Stimulated activated CD4-positive, alpha-beta T cell treated with anti-CD3 and anti-CD28 coated beads, Interleukin-12 subunit alpha, Interleukin-12 subunit beta, amount 100 ng/mL, for 48 hours (primary cell): ENCODE measurements at places on chromosomes 5 and 9.
A peak's percentile ranks its signal among the peaks of the same experiment; 100 is the strongest.

DNA sequence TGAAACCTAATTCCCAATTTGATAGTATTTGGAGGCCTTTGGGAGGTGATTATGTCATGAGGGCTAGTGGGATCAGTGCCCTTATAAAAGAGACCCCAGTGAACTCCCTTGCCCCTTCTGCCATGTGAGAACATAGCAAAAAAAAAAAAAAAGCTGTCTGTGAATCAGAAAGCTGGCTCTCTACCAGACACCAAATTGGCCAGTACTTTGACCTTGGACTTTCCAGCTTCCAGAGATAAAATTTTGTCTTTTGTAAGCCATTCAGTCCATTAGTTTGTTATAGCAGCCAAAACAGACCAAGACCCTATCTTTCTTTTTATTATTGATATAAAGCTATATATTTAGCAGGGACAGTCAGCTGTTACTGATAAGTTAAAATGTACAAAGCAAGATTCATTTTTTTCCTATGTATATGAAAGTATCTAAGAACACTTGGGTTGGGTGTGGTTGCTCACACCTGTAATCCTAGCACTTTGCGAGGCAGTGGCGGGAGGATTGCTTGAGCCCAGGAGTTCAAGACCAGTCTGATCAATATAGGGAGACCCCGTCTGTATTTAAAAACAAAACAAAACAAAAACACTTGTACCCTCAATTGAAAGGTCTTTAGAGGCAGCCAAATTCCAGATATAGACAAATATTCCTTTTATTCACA lies 8.1 kb upstream of the C5orf24 start:
- no peak for DNase-seq

DNA sequence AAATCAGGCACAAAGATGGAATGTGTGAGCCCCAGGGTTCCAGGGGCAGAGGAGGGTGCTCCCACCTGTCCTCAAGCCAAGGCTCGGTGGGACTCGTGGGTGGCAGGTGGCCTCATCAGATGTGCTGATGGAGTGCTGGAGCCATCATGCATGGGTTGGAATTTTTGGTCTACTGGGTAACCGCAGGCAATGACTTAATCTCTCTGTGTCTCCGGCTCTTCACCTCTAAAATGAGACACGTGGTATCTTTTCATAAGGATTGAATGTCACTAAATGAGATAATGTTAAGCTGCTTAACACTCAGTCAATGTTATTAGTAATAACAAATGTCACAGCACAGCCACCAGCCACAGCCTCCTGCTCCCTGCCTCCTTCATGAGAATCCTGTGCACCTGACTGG lies 245.5 kb downstream of the HSPA4 start:
- no peak for DNase-seq

DNA sequence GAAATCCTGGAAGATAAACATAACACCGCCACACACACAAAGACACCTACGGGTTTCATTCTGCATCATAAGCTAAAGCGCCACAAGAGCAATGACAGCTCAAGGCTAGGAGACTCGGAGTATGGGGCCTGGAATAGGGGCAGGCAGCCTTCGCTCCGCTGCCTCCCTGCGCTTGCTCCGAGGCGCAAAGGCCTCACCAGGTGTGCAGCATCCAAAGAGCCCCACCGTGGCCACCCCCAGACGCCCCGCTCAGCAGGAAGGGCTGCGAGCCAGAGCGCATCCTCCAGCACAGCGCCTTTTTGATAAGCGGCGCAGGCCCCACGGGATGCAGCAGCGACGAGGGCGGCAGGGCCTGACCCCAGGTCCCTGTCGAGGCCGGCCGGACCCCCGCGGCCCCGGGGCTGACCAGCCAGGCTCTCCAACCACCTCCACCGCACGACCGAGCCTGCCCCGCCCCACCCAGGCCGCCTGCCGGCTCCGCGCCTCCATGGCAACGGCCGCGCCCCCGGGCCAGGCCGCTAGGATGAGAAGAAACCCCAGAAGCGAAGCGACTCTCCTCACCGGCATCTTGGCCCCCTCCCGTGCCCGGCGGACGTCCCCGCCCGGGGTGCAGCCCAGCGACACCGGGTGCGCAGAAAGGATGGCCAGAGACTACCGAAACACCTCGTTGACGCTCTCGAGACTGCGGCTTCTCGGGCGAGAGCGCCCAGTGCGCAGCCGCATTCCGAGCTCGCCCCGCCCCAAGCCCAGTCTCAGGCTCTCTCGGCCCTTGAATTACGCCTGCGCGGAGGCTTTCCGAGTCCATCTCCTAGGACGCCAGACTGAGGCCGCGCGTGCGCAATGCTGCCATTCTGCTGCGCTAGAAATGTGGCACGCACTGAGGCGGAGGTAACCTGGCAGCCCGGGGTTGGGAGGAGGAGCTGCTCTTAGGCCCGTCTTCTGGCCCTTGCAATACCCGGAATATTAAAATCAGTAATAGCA lies at the start of gene KIF3A:
KIF3A (minus strand) TSS at position 694 of the 981 bp plus-strand sequence; CDS start at position 567, 127 bp downstream.
- DNase-seq = peak; percentile 97

- no peak for DNase-seq
These were observed 409.7 kb upstream of the PIK3R1 start for GRCh38 chr5:67805666-67806348.

DNA sequence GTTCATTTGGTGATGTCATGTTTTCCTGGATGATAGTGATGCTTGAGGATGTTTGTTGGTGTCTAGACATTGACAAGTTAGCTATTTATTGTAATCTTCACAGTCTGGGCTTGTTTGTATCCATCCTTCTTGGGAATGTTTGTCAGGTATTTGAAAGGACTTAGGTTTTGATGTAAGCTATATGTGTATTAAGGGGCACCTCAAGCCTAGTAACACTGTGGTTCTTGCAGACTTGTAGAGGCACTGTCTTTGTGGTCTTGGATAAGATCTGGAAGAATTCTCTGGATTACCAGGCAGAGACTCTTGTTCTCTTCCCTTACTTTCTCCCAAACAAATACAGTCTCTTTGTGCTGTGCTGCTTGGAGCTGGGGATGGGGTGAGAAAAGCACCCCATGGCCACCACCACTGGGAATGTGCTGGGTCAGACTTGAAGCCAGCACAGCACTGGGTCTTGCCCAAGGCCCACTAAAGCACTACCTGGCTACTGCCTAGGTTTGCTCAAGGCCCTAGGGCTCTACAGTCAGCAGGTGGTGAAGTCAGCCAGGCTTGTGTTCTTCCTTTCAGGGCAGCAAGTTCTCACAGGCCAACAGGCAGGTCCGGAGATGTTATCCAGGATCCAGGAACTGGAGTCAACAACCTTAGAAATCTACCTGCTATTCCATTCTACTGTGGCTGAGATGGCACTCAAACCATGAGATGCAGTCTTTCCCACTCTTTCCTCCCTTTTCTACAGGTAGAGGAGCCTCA lies 49.3 kb upstream of the GNA14 start:
- no peak for DNase-seq

DNA sequence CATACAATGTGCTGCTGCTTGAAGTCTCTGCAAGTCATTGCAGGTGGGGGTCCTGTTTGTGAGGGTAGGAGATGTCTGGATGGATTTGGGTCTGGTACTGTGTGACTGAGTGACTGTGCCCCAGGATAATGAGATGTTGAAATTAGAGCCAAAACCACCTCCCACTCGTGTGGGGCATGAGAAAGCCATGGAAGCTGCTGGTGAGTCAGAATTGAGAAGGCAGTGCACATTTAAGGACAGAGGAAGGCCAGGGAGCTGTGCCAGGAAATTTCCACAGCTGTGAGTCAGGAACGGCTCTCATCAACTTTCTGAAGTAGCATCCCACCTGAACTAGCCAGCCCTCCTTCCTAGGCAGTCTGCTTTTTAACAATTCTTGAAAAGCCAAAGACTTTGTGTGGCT lies 229.8 kb downstream of the DRD1 start:
- no peak for DNase-seq

DNA sequence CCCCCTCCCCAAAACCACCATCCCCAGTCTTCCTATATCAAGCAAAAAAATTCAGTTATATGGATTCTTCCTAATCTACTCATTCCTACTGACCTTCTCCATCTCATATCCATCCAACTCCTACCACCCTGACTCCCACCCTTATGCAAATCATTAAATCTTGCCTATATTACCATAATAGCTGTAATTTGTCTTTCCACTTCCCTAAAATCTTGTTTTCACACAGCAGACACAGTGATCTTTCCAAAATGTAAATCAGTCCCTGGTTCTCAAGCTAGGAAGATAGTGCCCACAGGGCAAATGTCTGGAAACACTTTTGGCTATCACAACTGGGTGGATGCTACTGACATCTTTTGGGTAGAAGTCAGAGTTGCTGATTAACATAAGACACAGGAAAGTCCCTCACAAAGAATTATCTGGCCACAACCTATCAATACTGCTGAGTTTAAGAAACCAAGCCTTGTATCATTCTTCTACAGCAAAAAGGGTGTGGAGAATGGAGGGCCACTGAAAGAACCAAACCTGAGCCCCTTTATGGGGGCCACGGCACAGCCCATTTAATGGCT lies 1.4 kb downstream of the SRA1 start:
- no peak for DNase-seq

DNA sequence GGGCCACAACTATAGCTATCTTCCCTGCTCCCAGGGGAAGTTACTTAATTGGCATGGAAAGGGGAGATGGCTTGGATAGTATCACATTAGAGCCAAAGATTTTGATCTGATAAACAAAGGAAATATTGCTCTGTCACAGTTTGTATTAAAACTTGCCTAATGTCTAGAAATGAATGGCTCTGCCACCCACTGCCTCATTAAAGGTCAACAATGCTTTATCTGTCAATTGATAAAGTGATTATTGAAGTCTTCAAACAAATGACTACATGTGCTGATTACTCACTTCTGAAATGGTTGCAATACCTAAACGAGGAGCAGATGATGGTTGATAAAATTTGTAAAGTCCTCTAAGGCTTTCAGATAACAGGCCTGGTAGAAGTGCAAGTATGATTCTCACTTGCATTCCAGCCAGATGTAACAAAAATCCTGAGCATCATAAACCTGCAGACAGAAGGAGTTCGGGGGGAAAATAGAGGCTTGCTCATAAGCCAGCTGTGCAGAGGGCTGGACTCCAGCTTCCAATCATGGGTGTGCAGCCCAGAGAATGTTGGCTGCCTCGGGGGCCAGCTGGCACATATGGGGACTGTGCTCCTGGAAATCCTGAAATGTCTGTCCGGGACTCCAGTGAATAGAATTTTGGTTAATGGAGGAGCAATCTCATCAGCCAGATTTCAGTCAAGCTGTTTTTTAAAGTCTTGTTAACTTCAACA lies 200.5 kb upstream of the SLC27A6 start:
- no peak for DNase-seq

DNA sequence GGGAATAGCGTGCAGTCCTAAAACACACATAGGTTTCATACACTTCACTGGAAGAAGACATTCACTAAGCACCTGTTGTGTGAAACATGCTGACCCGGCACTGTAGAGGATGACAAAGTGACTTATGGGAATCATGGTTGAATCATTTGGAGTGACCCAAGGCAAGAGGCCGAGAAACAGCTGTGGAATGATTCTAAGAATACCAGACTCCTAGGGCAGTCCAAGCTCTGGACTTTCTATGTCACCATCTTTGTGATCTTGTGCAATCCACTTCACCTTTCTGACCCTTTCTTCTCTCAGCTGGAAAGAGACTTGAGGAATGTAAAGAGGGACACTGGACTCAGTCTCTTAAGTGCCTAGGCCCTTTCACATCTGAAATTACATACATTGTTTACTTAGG lies 13.1 kb downstream of the MSANTD3 start:
- DNase-seq = no peak

- no peak for DNase-seq
These were observed 12.6 kb upstream of the EXOC3 start for GRCh38 chr5:430214-430925.

DNA sequence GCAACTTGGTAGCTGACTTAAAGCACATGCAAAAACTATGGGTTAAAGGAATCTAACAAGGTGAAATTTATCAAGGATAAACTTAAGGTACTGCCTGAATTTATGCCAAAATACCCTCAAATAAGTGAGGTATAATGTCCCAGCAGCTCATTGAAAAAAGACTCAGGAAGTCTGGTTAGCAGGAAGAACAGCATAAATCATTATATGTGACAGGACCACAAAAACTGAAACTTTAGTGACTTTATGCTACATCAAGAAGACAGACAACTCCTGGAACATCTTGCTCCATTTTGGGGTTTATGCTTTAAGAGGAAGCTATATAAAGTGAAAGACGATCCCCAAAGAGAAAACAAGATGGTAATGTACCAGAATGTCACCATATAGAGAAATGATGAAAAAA lies 282.4 kb upstream of the ZNF462 start:
- no peak for DNase-seq

DNA sequence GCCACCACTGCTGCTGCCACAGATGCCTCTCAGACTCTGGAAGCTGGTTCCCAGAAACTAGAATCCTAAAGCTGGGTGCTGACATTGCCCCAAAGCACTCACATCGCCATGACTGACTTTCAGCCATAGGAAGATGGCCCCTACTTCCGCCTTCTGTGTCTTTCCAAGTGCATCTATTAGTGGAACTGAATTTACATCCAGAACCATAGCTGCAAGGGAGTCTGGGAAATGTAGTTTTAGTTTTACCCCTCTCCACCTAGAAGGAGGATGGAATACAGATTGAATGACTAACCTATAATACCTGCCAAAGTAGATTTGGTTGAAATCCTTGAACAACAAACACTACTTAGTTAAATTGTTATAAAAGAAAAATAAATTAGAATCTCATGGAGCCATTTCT lies 118.8 kb downstream of the RASGRF2 start:
- DNase-seq = no peak

GRCh38 chr5:65811885-65812284 lies 89.9 kb downstream of the NLN start:
- no peak for DNase-seq

DNA sequence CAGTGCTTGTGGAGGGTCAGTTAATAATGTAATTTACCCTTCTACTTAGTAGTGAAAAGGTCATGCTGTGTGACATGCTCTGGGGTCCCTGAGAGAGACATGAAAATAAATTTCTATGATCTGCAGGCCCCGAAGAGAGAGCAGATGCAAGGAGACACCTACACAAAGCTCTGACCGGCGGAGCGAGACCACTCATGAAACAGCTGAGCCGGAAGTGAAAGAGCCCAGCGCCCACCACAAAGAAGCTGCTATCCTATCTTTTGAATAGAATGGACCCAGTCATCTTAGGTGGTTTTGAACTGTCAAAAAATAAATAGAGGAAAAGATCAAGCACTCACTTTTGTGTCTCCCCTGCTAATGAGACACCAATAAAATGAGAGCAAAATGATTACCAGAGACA lies 190.0 kb downstream of the MED10 start:
- no peak for DNase-seq
